SK-MEL-5 (cell line): ENCODE measurements at places on chromosomes 3 and 15. TPM values are rescaled to one million over a fixed set of nuclear protein-coding genes. Genes with fewer than 3 reads are reported as not detected.

- peak; percentile 51 for DNase-seq
Observed at GRCh38 chr3:154758109-154758868, 321.8 kb upstream of the MME start.

GRCh38 chr3:183244981-183245476 lies 8.0 kb upstream of the B3GNT5 start:
- no peak for DNase-seq

DNA sequence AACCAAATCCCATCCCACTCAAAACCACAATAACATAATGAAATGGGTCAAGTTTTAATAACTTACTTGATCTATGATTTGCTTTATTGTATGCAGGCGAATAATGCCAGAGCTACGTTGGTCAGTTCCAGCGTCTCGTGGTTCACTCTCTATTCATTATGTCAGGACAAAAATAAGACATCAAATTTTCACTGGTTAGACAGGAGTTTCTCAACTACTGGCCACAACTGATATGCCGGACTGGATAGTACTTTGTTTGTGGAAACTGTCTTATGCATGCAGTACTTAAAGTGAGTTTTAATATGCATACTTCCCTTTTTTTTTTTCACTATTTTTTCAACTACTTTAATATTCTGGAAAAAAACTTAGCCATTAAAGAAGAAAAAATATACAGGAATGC lies 94.4 kb downstream of the TJP1 start:
- DNase-seq: no peak

- peak; percentile 49 for DNase-seq
Observed at GRCh38 chr3:38627956-38628355, 21.5 kb downstream of the SCN5A start.

GRCh38 chr15:70361891-70362290 lies 264.2 kb upstream of the TLE3 start:
- no peak for DNase-seq

GRCh38 chr15:52067545-52067926 lies 45.0 kb downstream of the BCL2L10 start:
- DNase-seq: no peak

- no peak for DNase-seq
Observed at GRCh38 chr3:21500834-21501233, 250.2 kb downstream of the ZNF385D start.

GRCh38 chr3:67030785-67031740 lies 33.0 kb downstream of the KBTBD8 start:
- DNase-seq: no peak

DNA sequence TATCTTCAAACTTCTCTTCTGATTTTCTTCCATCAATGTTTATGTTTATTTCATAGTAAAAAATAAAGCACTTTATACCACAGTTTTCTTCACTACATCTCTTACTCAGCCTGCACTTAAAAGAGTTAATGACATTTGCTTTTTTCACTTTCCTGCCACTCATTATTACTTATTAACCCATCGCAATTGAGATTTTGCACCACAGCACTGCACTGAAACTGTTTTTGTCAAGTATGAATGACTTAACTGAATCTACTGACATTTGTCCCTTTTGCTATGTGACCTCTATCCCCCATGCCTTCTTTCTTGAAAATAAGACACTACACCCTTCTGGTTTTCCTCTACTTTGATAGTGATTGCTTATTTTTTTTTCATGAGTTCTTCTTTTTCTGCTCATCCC lies 739.7 kb upstream of the DPPA4 start:
- DNase-seq: no peak

GRCh38 chr3:17491601-17492000 lies 250.8 kb downstream of the TBC1D5 start:
- DNase-seq: no peak

The SATB1 gene
- 2.1 and 4.0 TPM in 2 replicates for total RNA-seq

The METTL6 gene
- 29.2 and 35.3 TPM in 2 replicates for total RNA-seq

The FAM107A gene
- not detected in 2 replicates for total RNA-seq

The EXD1 gene
- 0.51 TPM in 1 of 2 replicates, not detected in the other for total RNA-seq

The DUSP7 gene
- total RNA-seq: 11.9 and 12.6 TPM in 2 replicates

The SLC22A14 gene
- total RNA-seq: not detected in 2 replicates
